ENCODE measurements at places on chromosomes 1 and 21.
A peak's percentile ranks its signal among the peaks of the same experiment; 100 is the strongest.

DNA sequence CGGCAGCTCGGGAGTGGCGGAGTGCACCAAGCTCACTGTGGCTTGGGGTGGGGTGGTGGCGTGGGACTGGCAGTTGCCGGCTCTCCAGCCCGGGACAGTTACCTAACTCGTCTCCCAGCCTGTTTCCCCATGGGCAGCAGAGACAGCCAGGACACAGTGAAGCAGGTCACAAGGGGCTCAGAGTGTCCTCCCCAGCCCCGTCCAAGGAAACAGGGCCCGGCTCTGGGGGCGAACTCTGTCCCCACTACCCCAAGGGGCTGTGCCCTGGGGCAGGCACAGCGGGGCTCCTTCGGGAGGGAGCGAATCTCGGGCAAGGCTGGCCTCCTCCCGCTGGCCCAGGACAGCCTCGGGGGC lies 759 bp downstream of the GPR157 start:
- no peak for DNase-seq

GRCh38 chr1:53134961-53135734 lies 7.3 kb downstream of the SLC1A7 start:
- no peak for DNase-seq

GRCh38 chr1:51231120-51231519 lies 5.0 kb upstream of the RNF11 start:
- no peak for DNase-seq

GRCh38 chr1:86207323-86207722 lies 50.8 kb upstream of the COL24A1 start:
- DNase-seq: no peak

GRCh38 chr1:155813672-155814071 lies 43.3 kb downstream of the GON4L start:
- DNase-seq: no peak

- no peak for DNase-seq
Measured at GRCh38 chr21:27645285-27645684, 678.4 kb upstream of the ADAMTS5 start.

- DNase-seq: no peak
Measured at GRCh38 chr1:3505161-3505560, 50.7 kb downstream of the ARHGEF16 start.

- DNase-seq: peak; percentile 12
Measured at GRCh38 chr1:94926126-94926914, 590 bp downstream of the CNN3 start.

GRCh38 chr1:91031081-91031480 lies 9.2 kb upstream of the ZNF644 start:
- no peak for DNase-seq

Measured in activated CD4-positive, alpha-beta T cell treated with anti-CD3 and anti-CD28 coated beads, Interleukin-2, amount 10 ng/mL, durations not matched to agents 7 days and 5 days (primary cell).